Stimulated activated CD8-positive, alpha-beta memory T cell treated with anti-CD3 and anti-CD28 coated beads, Interleukin-2, amount 100 ng/mL, for 1 hour (primary cell): ENCODE measurements at places on chromosomes 2 and 18.

DNA sequence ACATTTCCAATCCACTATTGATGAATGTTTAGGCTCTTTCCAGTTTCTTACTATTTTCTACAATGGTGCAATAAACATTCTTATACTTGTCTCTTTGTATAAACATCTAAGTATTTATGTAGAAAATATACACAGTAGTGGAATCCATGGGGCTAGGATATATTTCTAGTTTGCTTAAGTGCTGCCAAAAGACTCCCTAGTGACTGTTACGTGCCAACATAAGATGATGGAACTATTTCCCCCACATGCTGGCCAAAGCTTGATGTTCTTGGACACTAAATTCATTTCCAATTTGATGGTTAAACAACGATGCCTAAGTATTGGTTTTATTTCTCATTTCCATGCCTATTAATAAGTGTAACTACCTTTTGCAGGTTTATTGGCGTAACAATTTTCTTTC, 378.4 kb upstream of the HNRNPA3 start:
- DNase-seq: no peak

GRCh38 chr18:76660571-76661192, 161.7 kb upstream of the ZNF236 start:
- DNase-seq: no peak

- no peak for DNase-seq
Measured at GRCh38 chr2:65320946-65321345, 93.3 kb downstream of the ACTR2 start.

- no peak for DNase-seq
Measured at GRCh38 chr2:43144263-43144662, 82.1 kb downstream of the ZFP36L2 start.

DNA sequence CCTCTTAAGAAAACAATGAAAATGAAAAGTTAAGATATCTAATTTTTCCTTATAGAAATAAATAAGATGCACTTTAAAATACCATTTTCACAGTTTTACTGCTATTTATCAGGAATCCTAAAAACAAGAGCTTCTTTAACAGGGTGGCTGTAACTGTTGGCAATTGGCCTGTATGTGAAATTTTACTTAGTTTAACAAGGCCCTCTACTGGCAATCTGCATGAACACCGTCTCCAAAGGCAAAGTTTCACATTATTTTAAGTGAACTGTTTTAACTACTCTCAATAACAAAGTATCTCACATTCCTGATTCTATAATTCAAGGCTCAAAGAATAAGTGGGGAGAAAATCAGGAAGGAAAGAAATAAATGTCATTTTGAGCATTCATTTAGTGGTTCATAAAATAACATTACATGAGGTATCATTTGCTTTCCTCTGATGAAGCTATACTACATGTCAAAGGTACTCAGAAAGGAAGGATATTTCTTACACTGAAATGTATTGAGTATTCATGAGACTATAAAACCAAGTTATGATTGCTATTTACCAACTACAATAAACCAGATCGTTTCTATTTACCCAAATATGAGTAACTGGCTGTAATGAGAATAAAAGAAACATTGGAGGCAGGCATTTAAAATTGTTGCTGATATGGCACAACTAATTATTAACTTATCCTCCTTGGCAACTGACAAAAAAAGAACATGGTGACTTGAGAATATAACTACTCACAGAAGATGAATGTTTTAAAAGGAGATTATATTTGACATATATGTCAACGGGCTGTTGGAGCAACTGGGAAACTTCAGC, 7.0 kb downstream of the NCKAP5 start:
- no peak for DNase-seq

DNA sequence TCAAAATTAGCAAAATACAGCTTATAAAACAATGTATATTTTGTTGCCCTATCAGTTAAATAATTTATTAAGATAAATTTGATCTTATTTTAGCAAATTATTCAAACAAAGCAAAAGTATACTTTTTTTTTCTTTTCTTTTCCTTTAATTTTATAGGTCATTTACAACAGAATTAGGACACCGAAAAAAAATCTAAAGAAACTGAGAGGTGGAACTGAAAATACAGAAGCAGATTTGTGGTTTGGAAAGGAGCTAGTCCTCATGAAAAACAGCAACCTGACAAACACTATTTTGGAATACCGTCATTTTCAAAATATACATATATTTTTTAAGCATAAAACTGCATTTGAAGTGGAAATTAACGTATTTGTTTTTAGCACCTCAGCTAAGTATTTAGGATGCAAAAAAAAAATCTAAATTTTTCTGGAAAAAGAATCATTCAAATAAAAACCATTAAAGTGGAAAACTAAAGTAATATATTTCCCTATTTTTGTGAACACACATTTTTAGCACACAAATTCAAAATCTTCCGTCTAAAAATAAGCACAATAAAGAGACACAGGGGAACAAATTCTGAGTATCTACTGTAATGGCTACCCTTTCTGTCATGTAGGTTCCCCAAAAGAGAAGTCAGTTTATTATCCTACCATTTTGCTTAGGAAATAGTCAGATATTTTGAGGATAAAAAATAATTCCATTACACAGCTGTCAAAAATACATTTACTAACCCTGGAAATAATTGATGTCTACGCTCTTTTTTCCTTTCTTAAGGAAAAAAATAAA, 2.7 kb downstream of the CCDC88A start:
- no peak for DNase-seq

DNA sequence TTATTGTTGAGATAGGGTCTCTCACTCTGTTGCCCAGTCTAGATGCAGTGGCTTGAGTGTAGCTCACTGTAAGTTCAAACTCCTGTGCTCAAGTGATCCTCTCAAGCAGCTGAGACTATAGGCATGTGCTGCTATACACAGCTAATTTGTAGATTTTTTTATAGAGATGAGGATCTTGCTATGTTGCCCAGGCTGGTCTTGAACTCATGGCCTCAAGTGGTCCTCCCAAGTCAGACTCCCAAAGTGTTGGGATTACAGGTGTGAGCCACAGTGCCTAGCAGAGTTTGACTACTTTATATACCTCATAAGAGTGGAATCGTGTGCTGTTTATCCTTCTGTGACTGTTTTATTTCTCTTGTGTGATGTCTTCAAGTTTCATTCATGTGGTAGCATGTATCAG, 60.3 kb downstream of the TANC1 start:
- no peak for DNase-seq

DNA sequence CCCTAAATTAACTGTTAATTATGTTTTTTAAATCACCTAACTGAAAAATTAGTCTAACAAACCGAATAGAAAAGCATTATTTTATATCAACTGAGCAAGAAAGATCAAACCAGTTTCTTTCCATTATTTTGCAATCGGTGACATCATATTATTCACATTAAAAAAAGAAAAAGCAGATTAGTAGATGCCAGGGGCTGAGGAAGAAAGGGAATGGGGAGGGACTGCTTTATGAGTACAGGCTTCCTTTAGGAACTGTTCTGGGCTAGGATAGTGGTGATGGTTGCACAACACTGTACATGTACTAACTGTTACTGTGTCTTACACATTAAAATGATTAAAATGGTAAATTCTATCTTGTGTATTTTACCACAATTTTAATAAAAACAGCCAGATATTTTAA, 59.3 kb downstream of the COBLL1 start:
- no peak for DNase-seq

GRCh38 chr18:62044490-62045000, 142.3 kb downstream of the PIGN start:
- no peak for DNase-seq

GRCh38 chr2:985317-985898, 34.8 kb downstream of the SNTG2 start:
- no peak for DNase-seq

DNA sequence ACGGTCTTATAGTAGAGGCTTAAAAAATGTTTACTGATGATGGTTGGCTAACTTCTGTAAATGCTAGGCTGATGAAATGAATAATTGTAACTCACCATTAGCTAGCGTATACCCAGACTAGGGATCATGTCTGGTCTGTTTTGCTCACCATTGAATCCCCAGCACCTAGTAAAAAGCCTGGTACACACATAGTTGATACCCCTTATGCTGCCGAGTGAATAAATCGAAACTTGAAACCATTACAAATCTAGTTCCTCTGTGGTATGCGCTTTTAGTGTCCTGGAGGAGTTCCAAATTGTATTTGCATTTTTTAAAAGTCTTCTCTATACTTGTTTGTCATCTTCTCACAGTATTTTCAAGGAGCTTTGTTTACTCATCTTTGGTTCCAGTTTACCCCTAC, 1.3 kb downstream of the TAF1B start:
- no peak for DNase-seq

DNA sequence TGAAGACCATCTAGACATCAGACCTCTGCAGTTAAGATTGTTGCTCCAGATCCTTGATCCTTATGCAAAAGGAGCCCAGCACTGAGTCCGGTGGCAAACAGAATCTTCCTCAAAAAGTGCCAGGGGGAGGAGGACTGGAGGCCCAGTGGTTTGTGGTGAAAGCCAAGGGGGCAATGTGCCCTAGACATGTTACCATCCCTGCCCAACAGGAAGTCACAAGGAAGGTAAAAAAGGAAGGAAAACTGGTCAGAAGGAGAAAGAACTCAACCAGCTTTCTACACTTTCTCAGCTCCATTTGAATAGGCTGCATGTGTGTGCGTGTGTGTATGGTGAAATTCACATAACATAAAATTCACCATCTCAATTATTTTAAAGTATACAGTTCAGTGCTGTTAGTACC, 25.0 kb upstream of the KDM3A start:
- no peak for DNase-seq
